Left renal cortex interstitium (tissue), 4 donors: ENCODE measurements at places on chromosomes 4 and X.

DNA sequence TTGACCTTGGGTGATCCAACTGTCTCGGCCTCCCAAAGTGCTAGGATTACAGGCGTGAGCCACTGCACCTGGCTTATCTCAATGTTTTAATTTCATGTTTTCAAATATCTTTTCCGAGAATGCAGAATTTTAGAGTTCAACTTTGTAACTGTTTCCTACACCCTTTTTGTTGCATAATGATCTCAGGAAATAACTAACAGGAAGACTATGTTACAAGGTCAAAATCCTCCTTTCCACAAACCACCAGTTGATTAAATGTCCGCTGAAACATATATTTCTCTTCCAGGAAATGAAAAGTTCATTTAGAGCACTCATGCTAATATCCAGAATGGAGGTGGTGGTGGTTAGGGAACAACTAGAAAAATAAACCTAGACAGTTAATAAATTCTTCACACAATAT, 377.8 kb downstream of the PPP4R3C start:
- no peak for DNase-seq

DNA sequence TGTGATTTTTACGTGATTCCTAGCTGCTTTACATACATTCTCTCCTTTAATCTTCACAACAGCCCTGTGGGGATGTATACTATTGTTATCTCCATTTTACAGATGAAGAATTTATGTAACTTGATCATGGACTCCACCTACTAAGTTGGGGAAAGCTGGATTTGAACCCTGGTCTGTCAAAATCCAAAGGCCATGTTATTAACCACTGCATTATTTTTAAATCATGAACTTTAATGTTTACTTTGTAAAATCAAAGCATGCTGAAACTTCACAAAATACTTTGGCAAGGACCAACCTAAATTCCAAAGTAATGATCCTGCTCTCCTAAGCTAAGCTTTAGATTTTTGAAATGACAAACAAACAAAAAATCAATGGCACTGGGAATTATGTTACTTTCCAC, 26.1 kb downstream of the FAM47E start:
- no peak for DNase-seq

GRCh38 chrX:46628460-46629371, 55.2 kb downstream of the CHST7 start:
- no peak for DNase-seq

DNA sequence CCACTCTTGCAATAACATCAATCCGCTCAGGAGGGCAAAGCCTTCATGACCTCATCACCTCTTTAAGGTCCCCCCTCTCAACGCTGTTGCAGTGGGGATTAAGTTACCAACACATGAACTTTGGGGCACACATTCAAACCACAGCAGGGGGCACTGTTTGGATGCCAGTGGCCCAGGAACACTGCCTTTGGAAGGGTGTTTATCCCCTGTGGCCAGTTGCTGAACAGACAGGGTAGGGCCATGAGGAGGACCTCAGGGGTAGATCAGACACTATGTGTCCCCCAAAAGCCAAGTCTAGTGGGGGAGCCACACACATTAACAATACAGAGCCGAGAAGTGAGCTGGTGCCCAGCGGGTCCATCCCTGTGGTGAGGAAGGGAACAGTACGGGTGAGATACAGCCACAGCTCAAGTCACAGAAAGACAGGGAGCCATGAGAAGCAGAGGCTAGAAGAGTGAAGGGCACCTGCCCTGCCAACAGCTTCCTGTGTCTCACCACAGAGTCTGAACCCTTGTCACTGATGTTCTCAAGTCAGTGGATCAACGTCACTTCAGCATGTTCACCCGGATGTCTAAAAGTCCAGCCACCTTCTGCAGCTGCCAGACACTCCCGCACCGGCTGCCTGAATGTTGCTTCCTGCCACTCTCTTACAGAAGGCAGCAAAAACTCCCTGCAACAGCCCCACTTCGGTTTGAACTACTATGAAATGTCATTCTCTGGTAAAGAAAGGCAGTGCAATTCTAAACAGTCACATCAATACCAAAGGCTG, 19.9 kb upstream of the MXD4 start:
- no peak for DNase-seq

GRCh38 chrX:77003956-77004355, 443.2 kb upstream of the FGF16 start:
- no peak for DNase-seq

- DNase-seq = no peak
Measured at GRCh38 chrX:17032351-17032750, 85.9 kb downstream of the REPS2 start.

GRCh38 chrX:97490656-97491055, 606.9 kb downstream of the RPA4 start:
- no peak for DNase-seq

DNA sequence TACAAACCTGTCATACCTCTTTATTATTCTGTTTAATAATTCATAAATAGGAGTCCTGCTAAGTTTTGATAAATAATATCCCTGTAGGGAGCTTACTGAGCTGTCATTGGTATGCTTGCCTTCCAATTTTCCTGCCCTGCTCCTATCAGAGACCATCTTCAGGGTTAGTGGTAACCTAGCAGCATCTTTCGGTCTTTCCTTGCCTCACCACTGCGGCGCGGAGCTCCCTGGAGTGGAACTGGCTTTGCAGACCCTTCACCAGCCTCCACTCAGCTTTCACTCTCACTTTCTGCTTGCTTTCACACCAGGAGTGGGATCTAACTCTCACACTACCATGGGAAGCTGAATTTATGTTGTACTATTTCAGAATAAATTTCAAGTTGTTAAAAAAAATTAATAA, 481.7 kb upstream of the ATOH1 start:
- DNase-seq = no peak

GRCh38 chr4:86759298-86759697, 89.9 kb downstream of the SLC10A6 start:
- DNase-seq = no peak

DNA sequence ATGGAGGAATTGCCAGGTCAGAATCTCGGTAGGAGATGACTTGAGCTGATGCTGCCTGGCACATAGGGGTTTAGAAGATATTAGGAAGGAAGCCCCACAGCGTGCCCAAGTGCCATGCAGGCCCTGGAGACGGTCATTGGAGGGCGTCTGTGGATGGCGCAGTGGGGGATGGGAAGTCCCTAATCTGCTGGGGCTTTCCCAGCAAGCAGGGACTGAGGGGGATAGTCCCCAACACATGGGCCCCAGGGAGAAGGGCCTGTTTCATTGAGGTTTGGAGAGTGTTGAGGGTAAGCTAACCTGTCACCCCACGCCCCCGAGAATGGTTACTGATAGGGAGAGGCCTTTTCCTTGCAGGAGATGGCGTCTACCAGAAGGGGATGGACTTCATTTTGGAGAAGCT, 7.8 kb downstream of the TAFAZZIN start:
- DNase-seq = no peak

DNA sequence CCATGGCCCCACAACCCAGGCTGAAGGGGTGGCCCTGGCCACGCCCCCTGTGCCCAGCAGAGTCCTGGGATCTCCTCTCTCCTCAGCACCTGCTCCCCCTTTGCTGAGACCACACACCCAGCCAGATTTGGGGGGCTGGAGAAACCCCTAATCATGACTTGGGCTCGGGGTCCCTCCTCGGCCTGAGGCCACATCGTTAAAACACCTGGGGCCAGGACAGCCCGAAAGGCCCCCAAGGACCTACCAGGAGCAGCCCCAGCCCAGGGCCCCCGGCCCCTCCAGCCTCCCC, 116.7 kb downstream of the FAM53A start:
- no peak for DNase-seq

GRCh38 chr4:167645358-167645757, 411.1 kb upstream of the SPOCK3 start:
- DNase-seq = no peak

DNA sequence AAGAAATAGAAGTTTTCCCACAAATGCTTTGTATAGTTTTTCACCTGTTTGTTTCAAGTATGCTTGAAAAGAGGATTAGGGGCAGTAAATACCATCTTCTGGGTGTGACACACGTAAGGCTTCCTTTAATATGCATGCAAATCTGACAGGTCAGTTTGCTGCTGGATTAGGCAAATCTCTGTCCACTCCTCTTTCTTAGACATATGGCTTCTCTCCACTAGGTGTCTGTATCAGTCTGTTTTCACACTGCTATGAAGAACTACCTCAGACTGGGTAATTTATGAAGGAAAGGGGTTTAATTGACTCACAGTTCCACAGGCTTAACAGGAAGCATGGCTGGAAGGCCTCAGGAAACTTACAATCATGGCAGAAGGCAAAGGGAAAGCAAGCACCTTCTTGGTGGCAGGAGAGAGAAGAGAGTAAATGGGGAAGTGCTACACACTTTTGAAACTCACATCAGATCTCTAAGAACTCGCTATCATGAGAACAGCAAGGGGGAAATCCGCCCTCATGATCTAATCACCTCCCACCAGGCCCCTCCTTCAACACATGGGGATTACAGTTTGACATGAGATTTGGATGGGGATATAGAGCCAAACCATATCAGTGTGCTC, 66.9 kb downstream of the TAB3 start:
- no peak for DNase-seq

- DNase-seq = no peak
Measured at GRCh38 chr4:138851391-138852335, 163.9 kb upstream of the NOCT start.

DNA sequence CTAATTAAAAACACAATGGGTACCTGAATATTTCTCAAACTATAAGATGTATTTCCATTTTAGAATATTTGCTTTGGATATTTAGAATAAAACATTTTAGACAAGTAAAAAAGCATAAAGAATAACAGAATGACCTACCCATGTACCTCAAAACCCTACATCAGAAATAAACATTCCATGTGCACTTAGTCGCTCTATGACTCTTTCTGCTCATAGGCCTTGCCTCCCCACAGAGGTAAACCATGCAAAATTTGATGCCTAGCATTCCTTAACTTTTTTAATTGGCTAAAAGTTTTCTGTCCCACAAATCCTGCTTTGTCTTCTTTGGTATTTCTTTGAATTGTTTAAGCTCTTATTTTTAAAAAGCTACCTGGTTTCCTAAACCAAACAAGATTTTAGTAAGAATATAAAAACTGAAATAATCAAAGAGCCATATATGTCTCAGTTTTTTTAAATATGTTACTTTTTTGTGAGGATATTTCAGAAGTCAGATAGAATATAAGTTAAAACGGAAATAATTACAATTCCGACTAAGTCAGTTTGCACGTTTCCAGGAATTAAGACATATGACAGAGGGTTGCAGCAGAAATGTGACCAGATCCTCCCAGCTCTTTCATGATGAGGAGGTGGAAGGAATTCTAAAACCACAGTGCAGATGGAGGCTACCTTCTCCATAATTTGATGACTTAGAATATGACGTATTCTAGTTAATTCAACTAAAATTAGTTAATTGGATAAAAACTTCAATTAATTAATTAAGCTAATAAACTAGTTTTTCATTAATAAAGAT, 102.5 kb downstream of the FIP1L1 start:
- DNase-seq = no peak

GRCh38 chrX:2698604-2699003, 7.5 kb downstream of the CD99 start:
- DNase-seq = no peak

DNA sequence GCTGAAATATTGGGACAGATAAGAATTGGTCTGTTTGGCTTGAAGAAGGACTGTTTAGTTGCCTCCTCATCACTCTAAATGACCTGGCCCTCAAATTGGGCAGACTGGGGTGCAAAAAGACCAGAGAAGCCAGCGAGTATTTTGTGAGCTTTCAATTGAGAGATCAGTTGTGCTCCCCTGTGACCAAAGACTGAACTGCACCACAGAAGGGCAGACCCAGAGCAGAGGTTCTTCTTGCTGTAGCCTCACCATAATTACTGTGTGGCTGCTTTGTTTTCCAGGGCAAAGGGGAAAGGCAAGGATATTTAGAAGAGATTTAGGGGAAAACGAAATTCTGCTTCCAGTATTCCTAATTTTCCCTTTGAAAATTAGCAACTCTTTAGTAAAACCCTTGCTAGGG, 104.0 kb upstream of the MBNL3 start:
- DNase-seq = no peak

DNA sequence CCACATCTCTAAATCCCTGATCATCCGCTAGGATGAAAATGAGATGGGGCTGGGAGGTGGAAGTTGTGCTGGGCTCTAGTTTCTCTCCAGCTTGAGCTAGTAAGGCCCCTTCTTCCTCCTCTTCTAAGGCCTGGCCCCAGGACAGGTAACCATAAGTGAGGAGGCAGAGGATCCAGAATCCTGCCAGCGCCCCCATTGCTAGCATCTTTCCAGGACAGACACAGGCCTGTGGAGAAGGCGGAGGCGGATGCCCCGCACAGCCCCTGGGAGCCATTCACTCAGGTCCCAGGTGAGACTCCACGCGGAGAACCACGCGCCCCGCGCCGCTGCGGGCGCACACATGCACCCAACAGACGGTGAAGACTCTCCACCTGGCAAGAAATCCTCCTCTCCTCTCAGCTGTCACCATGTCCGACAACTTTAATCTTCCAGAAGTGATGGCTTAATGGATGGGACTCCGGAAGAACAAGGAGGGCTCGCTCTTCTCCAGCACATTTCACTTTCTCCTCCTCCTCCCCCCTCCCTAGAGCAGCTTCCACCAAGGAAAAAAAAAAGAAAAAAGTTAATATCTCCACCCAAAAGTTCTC, 793 bp downstream of the ARSJ start:
- DNase-seq = no peak

DNA sequence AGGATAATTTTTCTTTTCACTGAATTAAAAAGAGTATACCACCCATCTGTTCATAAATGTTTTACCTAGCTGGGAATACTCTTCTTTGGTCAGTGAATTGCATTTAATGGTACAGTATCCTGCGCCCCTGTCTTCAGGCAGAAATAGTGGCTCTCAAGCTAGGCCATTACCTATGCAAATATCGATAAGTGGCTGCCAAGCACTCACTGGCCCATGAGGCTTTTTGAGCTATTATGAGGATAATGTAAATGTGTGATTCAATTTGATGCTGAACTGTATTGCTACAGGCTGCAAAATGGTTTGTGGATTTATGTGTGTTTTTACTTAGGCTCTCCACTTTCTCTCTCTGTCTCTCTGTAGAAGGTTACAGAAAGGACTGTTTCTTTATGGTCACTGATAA, 30.1 kb upstream of the MTMR1 start:
- DNase-seq = no peak

GRCh38 chr4:2714918-2715317, 41.2 kb downstream of the TNIP2 start:
- DNase-seq = no peak

GRCh38 chr4:169293343-169294176, 22.8 kb upstream of the SH3RF1 start:
- no peak for DNase-seq

GRCh38 chrX:1860936-1861594, 246.2 kb downstream of the ASMT start:
- DNase-seq = no peak

GRCh38 chr4:153933915-153934687, 145.2 kb upstream of the SFRP2 start:
- no peak for DNase-seq

- DNase-seq = no peak
Measured at GRCh38 chr4:1172971-1173757, 781 bp upstream of the SPON2 start.
